ENCODE measurements at places on chromosomes 4 and X.

DNA sequence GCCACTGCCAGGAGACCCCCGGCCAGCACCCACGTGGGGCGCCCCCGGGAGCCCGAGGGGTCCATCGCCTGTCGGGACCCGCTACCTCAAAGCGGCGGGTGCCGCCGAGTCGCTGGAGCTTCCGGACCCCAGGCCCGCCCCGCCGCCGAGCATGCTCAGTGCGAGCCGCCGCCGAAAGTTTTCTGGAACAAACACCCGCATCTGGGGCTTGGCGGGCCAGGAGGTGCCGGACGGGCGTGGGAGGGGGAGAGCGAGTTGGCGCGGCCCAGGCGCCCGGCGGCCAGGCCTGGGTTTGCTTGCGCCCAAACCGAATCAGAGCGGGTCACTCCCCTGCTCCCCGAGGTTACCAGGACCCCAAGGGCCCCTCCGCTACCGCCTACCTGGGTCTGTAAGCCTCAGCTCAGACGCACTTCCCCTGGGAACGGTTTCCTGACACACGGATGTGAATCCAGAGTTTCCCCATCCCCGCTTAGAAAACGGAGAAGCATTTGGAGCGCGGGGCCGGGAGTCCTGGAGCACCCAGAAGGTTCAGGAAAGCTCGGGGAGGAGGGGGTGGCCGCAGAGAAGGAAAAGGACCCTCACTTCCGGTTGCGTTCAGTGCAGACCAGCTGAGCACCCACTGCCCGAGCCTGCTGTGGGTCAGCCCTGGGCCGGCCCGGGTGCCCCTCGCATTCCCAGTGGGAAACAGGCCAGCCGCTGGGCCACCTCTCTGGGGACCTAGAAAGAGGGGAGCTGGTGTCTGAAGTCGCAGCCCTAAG is at the start of gene EVC2:
Gene EVC2, minus strand, starts transcription at position 111 of the 758 bp plus-strand sequence. Its CDS starts 46 bp downstream, at position 65.
- peak; percentile 86 for DNase-seq

DNA sequence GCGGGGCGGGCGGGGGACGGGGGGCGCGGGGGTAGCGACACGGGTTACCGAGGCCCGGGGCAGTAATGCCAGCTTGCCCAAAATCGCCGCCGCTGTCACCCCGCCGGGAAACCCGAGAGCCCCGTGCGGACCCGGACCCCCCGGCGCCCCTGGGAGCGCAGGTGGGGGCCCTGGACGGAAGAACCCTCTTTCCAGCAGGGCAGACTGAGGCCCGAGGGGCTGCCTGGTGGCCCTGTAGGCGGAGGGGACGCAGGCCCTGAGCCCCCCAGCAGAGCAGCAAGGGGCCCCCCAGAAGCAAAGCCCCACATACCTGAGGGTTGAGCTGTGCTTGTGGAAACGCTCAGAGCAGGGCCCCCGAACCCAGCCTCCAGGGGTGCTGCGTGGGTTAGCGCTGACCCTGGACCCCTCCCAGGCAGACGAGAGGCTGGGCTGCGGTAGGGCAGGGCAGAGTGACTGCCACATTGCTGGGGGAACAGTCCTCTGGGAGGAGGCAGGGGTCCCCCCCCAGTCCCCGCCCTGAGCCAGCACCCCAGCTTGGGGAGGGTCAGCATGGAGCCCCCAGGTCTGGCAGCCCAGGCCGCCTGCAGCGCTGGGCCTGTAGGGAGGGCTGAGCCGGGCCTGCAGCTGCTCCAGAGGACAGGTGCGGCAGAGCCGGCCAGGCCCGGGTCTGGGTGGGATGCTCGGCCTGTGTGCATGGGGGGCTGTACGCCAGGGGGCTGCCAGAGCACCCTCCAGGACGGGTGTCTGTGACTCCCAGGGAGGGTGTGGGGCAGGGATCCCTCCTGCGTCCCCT is 646 bp downstream of the DOK7 start:
- DNase-seq: peak; percentile 60

DNA sequence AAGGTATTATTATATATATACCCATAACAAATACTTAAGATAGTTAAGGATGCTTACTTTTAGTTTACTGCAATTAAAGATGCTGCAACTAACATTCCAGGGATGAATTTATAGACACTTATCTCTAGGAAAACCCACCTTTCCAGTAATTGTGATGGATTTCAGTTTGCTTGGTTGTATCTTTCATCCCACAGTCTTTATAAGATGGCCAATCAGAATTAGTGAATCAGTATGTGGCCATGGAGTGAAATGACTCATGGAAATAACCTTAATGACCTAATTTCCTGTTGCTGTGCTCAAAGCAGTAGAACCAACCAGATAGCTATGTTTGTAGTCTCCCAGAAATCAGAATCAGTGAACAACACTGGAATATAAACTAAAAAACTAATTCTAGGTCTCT is 26.4 kb downstream of the MOSPD2 start:
- no peak for DNase-seq

DNA sequence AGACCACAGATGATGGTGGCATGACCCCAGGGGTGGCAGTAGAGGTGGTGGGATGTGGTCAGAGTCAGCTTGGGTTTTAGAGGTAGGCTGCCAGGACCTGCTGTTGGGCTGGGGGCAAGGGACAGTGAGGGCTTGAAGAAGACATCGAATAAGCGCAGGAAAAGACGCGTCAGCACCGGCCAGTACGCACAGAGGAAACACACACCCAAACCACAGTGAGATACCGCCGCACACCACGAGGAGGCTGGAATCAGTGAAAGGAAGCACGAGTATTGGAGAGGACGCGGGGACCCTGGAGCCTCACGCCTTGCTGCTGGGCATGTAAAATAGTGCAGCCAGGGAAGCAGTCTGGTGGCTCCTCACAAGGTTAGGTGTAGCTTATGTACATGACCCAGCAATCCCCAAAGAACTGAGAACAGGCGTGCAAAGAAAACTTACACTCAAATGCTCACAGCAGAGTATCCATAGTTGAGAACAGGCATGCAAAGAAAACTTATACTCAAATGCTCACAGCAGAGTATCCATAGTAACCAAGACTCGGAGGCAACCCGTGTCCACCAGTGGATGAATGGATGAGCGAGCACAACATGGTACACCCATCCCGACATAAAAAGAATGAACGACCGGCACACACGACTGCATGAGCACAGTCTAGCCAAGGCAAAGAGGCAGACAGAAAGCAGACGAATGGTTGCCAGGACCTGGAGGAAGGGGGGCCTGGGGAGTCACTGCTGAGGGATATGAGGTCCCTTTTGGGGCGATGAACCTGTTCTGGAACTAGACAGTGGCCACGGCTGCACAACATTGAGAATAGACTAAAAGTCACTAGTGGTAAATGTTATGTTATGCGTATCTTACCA is 13.3 kb downstream of the PDZD4 start:
- no peak for DNase-seq

- peak; percentile 66 for DNase-seq
Measured at GRCh38 chr4:164779811-164780216, 25.9 kb downstream of the SMIM31 start.

- no peak for DNase-seq
Measured at GRCh38 chr4:47406408-47406807, 57.1 kb downstream of the COMMD8 start.

- no peak for DNase-seq
Measured at GRCh38 chrX:55326985-55327384, 62.3 kb upstream of the PAGE3 start.

- no peak for DNase-seq
Measured at GRCh38 chr4:7983296-7983695, 43.6 kb upstream of the AFAP1 start.

GRCh38 chrX:29535212-29536162 is 679.9 kb upstream of the MAGEB2 start:
- no peak for DNase-seq

GRCh38 chr4:185682236-185682635 is 129.8 kb downstream of the SORBS2 start:
- no peak for DNase-seq

GRCh38 chrX:37765507-37765906 is 14.4 kb upstream of the CYBB start:
- no peak for DNase-seq

- DNase-seq: peak; percentile 92
Measured at GRCh38 chr4:105471566-105472176, 2.2 kb downstream of the PPA2 start.

DNA sequence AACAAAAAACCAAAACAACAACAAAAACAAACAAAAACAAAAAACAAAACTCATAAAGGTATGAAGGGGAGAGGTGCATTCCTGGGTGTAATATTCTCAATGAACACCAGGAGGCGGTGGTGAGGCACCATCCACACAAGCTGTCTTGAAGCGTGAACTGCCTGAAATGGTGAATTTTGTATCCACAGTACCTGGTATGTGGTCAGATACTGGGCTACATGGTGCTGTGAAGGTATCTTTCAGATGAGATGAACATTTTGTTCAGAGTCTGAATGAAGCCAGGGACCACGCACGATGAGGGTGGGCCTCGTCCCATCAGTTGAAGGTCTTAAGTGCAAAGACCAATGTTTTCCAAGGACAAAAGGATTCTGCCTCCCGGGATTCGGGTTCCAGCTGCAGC is 58.5 kb downstream of the ASMT start:
- peak; percentile 12 for DNase-seq

DNA sequence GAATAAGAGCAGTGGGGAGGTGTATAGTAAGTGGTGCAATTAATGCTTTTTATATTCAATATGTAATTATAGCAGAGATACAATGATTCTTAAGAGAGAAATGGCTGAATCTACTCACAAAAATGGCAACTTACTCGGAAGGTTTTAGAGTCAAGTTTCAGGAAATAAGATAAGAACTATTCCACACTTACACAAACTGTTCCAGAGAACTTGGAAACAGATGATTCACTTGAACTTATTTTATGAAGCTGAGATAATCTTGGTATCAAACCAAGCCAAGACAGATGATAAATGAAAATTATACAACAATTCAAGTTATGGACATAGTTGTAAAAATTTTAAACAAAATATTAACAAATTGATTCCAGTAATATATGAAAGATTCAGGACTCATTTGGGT is 311.3 kb upstream of the HS3ST1 start:
- no peak for DNase-seq

DNA sequence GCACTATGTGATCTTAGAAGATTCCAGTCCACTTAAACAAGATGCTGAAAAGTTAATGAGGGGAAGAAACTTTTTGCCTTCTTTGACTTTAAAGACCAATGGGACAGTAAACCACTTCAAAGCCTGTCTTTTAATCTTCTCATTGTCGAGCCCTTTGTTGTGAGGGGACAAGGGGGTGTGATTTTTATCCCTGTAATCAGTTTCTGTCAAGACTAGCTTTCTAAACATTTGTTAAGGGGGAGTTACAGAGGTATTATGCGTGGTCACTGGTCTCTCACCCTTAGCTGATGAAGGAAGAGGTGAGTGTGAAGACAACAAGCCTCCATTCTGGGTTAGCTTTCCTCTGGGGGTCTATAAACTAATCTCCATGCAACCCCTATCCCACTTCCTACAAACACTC is 409.3 kb downstream of the ARHGAP24 start:
- no peak for DNase-seq

GRCh38 chrX:108420481-108420880 is 17.7 kb downstream of the COL4A6 start:
- no peak for DNase-seq
